ENCODE measurements at places on chromosomes 13 and 19.

DNA sequence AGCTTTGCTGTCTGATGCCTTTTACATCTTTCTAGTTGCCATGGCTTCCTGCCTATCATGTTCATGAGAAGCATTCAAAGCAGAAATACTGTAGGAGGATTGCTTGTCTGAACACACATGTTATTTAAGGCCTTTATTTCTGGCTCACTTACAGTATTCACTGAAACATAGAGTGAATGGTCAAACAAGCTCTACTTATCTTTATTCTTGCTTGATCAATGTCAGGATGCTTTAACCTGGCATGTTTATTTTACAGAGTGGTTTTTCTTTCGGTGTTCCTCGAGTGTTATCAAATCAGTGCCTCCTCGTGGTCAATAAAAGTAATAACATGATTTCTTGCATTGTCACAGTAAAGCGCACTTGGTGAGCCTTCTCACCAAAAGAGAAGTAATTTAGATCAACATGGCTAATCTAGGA lies 73.5 kb upstream of the PCDH17 start:
- no peak for DNase-seq

DNA sequence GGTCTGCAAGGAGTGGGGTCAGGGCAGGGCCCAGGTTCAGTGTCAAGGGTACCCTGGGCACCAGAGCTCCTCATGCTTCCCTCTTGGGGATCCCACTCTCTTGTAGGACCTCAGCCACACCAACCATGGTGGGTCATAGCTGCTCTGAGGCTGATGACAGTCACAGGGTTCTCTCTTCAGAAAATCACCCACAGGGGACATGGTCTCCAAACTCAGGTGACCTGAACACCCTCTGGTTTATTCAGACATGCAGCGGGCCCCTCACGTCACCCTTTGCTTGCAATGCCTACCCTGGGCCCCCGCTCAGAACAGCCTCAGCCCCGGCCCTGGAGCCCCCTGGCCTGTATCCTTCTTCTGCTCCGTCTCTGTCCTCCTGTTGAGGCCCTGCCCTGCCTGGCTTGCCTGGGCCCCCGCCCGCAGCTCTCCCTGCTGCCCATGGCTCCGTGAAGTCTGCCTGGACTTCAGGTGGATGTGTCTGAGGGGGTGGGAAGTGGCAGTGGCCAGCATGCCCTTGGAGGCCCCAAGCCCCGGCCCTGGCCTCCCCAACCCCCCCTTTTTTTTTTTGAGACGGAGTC lies 20.4 kb downstream of the CHERP start:
- DNase-seq: no peak

DNA sequence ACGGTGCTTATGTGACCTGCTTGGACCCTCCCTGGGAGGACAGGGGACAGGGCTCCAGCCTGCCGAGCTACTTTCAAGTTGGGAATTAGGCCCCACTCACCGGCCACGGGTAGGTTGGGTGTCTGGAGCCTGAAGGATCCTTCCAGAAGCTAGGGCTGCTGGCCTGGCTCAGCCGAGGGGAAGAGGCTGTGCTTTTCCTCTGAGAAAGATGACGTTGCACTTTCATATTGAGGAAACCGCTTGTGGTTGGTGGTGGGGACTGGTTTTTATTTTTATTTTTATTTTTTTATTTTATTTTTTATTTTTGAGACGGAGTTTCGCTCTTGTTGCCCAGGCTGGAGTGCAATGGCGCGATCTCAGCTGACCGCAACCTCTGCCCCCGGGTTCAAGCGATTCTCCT lies at the start of gene TMEM150B:
Gene TMEM150B (minus strand): TSS at position 170 of the 400 bp plus-strand sequence. CDS start 4,305 bp downstream, outside the sequence.
- DNase-seq: peak; percentile 23

DNA sequence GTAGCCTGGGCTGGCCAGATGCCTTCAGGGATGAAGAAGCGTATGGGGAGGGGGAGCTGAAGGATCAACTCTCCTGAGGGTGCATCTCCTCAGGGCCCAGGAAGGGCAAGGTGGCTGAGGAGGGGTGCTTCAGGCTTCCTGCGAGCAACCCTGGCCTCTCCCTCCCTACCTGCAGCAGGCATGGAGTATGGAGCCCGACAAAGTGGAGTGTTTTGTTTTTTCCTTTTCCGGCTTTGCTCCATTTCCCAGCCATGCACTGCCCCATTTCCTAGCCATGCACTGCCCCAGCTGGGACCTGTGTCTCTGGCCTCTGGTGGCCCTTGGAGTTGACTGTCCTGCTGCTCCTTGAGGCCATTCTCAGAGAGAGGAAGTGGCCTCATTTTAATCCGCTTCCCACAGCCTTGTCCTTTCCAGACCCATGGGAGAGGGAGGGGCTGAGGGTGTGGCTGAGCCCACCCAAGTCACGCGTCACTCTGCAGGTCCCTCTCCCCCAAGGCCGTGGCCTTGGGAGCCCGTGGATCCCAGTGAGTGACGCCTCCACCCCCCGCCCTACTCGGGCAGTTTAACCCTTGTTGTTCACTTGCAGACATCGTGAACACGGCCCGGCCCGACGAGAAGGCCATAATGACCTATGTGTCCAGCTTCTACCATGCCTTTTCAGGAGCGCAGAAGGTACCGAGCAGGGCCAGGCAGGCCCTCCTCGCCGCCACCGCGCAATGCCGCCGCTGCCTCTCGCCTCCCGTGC lies 34.4 kb downstream of the CAPN12 start:
- no peak for DNase-seq

DNA sequence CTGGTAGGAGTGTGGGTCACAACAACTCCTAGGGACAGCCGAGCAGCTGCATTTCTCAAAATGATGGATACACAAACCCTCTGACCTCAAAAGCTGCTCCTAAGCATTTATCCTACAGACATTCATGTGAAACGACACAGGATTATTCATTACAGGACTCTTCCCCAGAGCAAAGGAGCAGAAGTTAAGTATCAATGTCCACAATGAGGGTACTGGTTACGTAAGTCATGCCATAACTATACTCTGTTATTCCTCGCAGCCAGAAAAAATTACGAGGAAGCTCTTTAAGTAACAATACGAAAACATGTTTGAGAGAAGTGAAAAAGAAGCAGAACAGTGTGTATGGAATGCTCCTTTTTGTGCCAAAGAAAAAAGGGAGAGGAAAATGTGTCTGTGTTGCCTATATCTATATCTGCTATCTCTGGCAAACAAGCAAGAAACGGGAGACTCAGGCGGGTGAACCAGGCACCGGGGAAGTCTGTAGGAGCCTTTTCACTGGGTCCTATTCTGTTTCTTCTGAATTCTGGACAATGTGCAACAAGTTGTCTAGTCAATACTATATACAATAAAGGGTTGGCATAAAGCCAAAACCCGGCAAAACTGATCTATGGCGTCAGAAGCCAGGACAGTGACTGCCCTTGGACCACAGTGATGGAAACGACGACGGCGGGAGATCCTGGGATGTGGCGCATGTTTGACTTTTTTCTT lies 1.3 kb downstream of the ISOC2 start:
- DNase-seq: no peak
